ENCODE measurements at places on chromosomes 12 and 14.

DNA sequence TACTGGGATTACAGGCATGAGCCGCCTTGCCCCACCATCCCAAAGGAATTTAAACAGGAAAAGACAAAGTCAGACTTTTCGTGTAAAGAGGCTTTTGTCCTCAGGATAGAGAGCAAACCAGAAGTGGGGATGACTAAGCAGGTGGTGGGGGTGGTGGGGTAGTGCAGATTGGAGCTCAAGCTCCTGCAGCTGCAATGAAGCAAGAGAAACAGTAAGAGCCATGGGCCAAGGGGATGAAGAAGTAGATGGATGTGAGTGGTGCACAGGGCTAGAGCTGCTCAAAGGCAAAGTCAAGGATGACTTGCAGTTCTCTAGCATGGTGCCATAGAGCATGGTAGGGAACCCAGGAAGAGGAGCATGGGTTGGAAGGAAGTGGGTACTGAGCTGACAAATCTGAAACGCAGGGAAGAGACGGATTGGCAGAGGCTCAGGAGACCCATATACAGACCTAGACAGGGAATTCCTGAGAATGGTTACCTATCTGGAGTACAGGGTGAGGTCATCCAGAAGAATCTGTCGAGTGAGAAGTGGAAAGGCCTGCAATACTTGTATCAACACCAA, 11.4 kb upstream of the RNF34 start:
- DNase-seq = peak; percentile 80

GRCh38 chr14:63614679-63615363, 26.9 kb downstream of the WDR89 start:
- DNase-seq = peak; percentile 53

DNA sequence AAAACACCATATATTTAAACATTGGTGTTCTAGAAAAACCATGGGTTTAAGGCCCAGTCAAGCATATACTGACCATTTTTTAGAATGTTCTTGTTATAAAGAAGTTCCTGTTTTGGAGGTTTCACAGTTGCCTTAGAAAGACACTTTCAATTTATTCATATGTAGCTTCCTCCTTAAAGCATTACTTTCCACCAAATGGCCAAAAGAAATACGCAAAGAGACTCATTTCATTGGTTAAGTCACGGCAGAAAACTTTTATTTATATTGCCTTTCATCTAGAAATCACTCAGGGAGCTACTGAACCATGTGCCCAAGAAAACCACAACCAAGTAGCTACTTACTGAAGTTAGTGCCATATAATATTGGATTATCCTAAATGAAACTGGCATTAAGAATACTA, 40.0 kb downstream of the MYBPC1 start:
- no peak for DNase-seq

DNA sequence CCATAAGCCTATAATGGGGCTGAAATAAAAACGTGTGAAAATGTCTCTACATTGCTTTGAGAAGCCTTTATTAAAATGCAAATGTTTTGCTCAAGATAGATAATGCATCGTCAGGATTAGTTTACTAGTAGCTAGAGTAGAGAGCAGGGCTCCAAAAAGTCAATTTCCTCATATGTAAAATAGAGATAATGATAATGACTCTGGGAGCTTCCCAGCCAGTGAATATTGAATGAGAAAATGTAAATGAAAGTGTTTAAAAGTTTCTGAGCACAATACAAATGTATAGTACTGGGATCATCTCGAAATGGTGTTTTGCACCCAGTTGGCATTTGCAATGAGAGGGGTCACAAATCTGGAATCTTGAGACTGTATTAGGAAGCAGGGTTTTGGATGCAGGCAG, 135.3 kb downstream of the OTOGL start:
- peak; percentile 42 for DNase-seq

GRCh38 chr12:24554612-24555295, 394.1 kb downstream of the BCAT1 start:
- no peak for DNase-seq

DNA sequence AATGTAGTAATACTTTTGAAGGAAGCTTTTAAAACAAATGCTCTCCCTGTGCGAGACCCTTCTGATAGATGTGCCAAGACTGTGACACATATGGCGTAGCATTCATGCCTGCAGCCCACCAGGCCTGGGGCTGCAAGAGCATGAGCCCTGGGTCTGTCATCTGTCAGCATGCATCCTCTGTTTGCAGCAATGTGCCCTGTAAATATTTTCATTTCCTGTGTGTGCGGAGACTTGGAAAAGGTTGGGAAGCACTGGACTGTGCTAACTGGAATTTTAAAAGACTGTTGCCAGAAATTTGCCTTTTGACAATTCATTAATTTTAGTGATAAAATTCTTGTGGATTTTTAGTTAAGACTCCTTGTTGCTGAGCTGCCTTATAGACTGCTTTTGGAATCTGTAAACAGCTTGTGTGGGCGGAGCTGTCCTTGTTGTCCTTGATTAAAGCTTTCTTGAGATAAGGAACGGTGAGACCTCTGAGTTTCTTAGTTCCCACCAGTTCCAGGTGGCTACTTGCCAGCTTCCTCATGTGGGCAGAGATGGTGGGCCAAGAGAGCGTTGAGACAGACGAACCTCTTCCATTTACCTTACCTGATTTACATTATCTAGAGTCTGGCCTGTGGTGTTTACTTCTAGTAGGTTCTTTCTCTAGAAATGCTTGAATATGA, 23.4 kb downstream of the MARK3 start:
- no peak for DNase-seq
